Uterine smooth muscle cell (primary cell): ENCODE measurements at places on chromosomes 1 and 21. TPM values are rescaled to one million over a fixed set of nuclear protein-coding genes. Genes with fewer than 3 reads are reported as not detected.

The LAMC1 gene
- 338 and 595 TPM in 2 replicates for total RNA-seq

The UTS2 gene
- 0.12 TPM in 1 of 2 replicates, not detected in the other for total RNA-seq

The KISS1 gene
- 0.22 and 0.37 TPM in 2 replicates for total RNA-seq

The FOXD2 gene
- total RNA-seq, result 0.12 and 0.22 TPM in 2 replicates

The RNPC3 gene
- 4.7 and 5.2 TPM in 2 replicates for total RNA-seq

The LPAR3 gene
- total RNA-seq, result 16.7 and 24.3 TPM in 2 replicates

The LIN28A gene
- not detected in 2 replicates for total RNA-seq

The NTMT2 gene
- total RNA-seq, result not detected in 2 replicates

The CGN gene
- 0.11 and 0.12 TPM in 2 replicates for total RNA-seq

The PRKACB gene
- total RNA-seq, result 17.9 and 21.2 TPM in 2 replicates

The SERPINC1 gene
- 0.12 TPM in 1 of 2 replicates, not detected in the other for total RNA-seq

The OR2T5 gene
- total RNA-seq, result not detected in 2 replicates

The LINGO4 gene
- under 0.01 TPM in 1 of 2 replicates, not detected in the other for total RNA-seq
